ENCODE measurements at places on chromosomes 1 and 21.

DNA sequence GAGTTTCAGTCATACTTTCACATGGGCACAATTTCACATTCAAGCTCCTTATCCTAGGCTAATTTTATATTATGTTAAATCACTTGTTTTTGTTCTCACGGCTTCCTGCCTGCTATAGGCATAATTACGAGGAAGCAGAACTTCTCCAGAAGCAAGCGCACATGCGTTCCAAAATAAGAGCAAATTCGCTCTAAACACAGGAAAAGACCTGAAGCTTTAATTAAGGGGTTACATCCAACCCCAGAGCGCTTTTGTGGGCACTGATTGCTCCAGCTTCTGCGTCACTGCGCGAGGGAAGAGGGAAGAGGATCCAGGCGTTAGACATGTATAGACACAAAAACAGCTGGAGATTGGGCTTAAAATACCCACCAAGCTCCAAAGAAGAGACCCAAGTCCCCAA lies at the start of gene CORT:
CORT (plus strand) TSS at position 281 of the 400 bp plus-strand sequence. CDS start 193 bp downstream, outside the sequence.
- DNase-seq, result no peak

DNA sequence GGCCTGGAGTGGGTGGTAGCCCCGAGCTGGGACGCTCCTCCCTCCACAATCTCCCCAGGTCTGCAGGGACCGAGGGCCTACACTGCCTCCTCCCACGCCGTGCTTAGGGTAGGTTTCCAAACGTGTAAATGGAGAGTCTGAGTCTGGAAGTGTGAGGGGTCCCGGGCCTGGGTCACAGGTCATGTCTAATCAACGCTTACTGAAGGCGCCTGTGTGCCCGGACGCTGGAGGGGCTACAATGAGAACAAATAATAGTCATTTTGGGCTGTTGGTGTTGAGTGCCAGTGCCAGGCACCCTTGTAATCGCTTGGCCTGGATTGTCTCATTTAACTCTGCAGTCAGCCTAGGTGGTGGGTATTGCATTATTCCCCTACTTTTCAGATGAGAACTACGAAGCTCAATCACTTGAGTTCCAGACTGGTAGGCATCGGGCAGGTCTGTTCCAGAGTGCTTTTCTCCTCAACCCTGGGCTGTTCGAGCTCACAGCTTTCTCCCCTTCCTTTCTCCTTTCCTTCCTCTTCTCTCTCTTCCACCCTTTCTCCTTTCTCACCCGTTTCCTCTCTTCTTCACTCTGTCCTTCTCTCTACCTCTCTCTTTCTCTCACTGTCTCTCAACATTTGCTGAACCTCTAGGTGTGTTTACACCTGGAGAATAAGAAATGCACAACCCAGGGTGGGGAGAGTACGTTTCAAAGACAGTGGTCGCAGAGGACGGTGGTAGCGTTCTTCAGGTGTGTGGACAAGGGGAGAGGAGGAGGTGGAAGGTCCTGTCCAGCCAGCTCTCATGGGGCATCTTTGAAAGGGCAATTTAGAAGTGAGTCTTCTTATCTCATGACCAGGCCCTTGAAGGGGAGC lies 883 bp downstream of the SLC66A1 start:
- no peak for DNase-seq

GRCh38 chr1:158005224-158005623 lies 11.8 kb downstream of the KIRREL1 start:
- no peak for DNase-seq

GRCh38 chr1:154533952-154534844 lies 24.3 kb downstream of the UBE2Q1 start:
- no peak for DNase-seq

- DNase-seq, result no peak
Measured at GRCh38 chr1:62321446-62321845, 2.2 kb upstream of the KANK4 start.

DNA sequence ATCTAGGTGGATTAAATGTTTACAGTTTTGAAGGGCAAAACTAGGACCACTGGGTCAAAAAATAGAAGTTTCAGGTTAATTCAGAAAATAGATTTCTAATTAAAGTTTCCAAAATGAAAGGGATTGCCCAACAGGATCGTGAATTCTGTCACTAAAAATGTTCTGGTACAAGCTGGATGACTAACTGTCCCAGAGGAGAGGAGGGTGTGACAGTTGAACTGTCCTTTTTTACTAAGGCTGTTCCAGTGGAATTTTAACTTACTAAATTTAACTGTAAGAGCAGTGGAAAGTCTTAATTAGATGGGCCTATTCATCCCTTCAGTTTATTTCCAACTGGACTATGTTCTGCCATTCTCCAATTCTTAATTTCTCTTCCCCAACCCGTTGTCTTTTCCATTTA lies 7.2 kb downstream of the SNX7 start:
- no peak for DNase-seq

- no peak for DNase-seq
Measured at GRCh38 chr1:177871613-177872307, 98.1 kb downstream of the SEC16B start.

DNA sequence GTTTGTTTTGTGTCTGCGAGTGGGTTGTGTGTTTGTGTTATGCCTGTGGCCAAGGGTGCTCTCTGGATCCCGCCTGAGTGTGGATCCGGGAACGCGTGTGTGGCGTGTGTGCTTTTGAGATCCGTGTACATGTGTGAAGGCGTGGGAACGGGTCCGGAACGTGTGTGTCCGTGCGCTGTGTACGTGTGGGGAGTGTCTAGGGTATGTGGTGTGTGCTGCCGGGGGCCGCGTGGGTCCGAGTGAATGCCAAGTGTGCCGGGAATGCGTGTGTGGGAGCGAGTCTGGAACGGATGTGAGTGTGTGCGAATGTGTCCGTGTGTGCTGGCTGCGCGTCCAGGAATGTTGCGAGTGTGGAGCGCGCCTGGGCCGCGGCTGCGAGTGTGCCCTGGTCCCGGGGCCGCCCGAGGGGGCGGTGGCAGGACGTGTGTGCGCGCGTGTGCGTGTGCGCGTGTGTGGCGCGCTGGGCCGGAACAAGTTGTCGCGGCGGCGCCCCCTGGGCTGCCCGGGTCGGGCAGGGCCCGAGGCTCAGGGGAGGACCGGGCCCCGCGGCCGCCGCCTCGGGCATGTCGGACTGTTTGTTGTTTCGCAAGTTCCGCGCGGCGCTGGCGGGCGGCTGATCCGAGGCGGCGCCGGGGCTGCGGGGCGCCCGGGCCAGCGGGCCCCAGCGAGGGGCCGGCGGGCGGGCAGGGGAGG lies 953 bp downstream of the PTPRU start:
- DNase-seq, result peak; percentile 67

GRCh38 chr1:52444463-52444862 lies 40.1 kb downstream of the PRPF38A start:
- no peak for DNase-seq

DNA sequence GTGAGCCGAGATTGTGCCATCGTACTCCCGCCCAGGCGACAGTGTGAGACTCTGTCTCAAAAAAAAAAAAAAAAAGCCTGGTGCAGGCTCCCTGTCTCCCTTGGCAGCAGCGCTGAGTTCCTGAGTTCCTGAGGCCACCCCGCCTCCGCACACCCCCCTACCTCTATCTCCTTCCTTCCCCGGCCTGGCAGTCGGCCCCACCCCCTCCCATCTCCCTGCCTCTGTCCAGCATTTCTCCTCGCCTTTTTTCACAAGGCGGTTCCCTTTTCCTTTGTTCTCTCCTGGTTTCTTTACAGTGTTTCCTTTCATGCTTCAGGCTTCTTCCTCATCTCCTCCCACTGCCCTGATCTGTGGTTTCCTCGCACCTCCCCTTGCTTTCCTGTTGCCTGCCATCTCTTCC lies 2.7 kb downstream of the RORC start:
- DNase-seq, result peak; percentile 59

DNA sequence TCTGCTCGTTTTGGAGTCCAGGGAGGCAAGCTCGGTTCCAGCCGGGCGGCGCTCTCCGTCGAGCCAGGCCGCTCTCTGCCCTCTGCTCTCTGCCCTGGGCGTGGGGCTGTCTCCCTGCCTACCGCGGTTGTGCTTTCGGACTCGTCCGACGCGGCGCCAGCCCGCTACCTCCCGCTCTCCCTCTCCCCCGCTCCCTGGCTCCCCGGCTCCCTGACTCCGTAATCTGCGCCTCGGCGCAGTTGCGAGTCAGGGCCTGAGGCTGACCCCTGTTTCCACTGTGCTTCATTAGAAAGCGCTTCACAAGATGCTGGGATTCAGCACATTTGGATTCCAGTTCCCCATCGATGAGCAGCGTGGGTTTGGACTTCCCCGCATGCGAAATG lies 2.2 kb downstream of the SOX13 start:
- DNase-seq, result peak; percentile 58

GRCh38 chr1:20143318-20143717 lies 4.2 kb downstream of the PLA2G2F start:
- no peak for DNase-seq

DNA sequence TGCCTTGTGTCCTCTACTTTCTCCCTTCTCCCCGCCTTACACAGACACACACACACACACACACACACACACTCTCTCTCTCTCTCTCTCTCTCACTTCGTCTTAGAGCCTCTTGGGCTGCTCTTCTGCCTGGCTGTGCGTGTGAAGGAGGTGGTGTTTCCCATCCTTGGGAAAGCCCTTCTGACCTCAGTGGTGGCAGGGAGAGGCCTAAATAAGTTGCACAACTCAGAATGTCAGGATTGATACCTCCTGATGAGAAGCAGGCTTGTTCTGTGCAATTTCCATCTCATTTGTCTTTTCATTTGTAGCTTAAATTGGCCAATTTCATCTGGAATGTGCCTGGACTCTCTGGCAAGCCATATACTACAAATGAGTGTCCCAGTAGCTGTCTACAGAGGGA lies 25.0 kb downstream of the LRRN2 start:
- DNase-seq, result no peak

- no peak for DNase-seq
Measured at GRCh38 chr1:159960721-159961381, 6.8 kb upstream of the SLAMF9 start.

DNA sequence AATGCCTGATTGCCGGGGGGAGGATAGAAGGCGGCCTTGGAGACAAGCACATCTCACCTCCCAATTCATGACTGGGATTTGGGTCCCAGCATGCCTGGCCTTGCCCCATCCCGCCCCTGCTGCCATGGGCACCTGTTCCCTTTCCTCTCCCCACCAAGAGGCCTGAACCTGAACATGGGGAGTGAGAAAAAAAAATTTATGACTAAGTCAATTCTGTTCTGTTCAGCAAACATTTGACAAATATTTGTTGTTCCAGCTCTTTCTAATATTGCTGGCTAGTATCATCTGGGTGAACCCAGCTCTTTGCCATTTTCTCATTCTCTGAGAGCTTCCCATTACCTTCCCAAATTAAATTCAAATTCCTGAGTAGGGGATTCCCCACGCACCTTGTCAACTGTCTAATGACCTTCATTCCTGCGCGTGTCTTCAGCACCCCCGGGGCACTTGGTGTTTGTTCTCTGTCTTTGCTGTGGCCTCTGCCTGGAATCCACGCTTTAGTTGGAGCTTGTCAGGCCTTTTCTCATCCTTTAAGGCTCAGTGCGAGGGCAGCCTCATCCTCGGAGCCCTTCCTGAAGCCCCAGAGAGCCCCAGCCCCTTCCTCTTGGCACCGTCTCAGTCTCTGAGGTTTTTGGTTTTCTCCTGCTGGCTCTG lies 42.8 kb downstream of the ARHGEF10L start:
- DNase-seq, result no peak

DNA sequence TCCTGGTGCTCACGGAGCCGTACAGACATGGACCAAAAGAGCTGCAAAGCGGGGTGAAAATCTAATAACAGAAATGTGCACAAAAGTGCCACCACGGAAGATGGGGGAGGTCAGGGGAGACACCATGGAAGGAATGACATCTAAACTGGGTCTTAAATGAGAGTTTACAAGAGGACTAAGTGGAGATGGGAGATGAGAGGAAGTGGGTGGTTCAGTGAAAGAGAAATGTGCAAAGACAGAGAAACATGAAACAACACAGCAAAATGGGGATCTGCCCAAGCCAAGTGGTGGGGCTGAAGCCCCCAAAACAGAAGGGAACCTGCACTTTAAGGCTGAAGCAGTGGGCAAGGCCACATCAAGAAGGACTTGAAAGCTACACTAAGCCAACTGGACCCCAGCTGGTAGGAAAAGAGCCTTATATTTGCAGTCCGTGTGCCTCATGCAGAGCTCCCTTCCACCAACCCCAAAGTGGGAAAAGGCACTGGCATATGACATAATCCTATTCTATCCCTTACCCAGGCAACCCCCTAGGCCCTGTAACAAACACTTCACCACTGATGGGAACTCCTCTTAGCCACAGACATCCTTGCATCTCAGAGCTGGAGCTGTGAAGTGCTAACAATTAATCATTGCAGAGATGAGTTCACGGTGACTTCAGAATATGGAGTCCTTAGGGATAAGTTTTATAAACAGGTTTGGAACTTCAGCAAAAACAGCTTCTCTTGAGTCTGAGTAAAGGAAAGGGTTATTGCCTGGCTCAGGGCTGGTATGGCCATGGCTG lies 198.6 kb upstream of the EDN2 start:
- no peak for DNase-seq

- peak; percentile 16 for DNase-seq
Measured at GRCh38 chr1:50422946-50423669, at the start of gene DMRTA2. Gene DMRTA2 (minus strand): TSS chr1:50423443. CDS start chr1:50421536, 1,907 bp downstream.

GRCh38 chr1:41101076-41101475 lies 79.6 kb upstream of the SLFNL1 start:
- no peak for DNase-seq

- no peak for DNase-seq
Measured at GRCh38 chr1:227489572-227489971, 73.8 kb upstream of the ZNF678 start.

DNA sequence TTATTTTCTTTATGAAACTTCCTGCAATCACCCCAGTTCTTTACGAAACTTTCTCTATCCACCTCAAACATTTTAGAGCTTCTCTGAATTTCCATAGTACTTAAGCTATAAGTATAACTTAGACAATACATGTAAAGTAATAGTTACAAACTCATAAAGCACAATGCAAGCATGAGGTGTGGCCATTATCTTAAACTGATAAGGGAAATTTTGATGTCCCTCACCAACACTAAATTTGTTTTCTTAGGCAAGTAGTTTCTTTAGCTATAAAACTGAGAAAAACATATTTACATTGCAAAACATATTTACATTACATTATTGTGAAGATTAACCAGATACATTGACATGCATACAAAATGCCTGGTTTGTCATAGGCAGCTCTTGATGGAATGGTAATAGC lies 146.4 kb upstream of the ATP1B1 start:
- no peak for DNase-seq

DNA sequence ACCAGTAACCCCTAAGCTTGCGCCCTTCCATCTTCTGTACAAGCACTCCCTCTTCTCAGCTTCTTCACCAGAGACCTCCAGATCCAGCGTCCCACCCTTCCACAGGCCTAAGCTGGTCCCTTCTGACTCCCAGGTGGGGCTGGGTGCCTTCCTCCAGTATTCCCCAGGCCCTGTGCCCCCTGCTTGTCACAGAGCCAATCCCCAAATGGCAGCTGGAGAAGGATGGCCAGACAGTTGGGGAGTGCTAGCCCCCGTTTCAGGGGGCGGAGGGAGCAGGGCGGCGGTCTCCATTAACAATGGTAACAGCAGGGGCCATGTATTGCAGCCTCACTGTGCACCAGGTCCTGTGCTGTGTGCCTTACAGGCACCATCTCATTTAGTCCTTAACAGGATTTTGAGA lies 85.7 kb downstream of the KCNN3 start:
- DNase-seq, result no peak

GRCh38 chr1:33322870-33323585 lies 2.1 kb upstream of the A3GALT2 start:
- no peak for DNase-seq

All from suppressor macrophage (primary cell).